CD4-positive, alpha-beta T cell (primary cell): ENCODE measurements at places on chromosomes 1 and 21. TPM values are rescaled to one million over a fixed set of nuclear protein-coding genes. Genes with fewer than 3 reads are reported as not detected.

- DNase-seq = no peak
- H3K27me3 ChIP-seq = no peaks in the 10 kb centered on the region
- no peak overlapping the region for H3K27ac ChIP-seq
- peaks cover 3% of the 10 kb centered on the region for H3K4me1 ChIP-seq
These were observed 33.3 kb downstream of the PCNT start for GRCh38 chr21:46357335-46357604.

DNA sequence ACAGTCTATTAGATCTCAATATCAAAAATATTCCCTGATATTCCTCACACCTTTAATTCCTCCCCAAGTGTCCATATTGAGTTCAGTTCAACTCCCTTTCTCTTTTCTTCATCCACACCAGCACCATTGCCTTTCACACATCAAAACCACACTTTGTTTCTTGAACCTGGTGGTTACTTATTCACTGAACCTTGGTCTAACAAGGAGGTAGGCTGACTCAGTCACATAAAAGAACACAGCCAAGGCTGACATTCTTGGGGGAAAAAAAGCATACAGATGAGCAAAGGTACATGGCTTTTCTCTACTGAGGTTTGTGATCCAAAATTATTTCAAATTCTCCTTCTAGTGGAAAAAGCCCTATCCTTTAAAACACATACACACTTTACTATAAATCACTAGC, 131.7 kb upstream of the USH2A start:
- no peaks in the 10 kb centered on the region for H3K36me3 ChIP-seq
- H3K27ac ChIP-seq = no peak overlapping the region
- no peaks in the 10 kb centered on the region for H3K27me3 ChIP-seq

GRCh38 chr1:42736152-42736551, 3.9 kb downstream of the CLDN19 start:
- H3K36me3 ChIP-seq = no peaks in the 10 kb centered on the region
- H3K27me3 ChIP-seq = no peaks in the 10 kb centered on the region
- peaks cover 7% of the 10 kb centered on the region for H3K4me1 ChIP-seq
- no peak for DNase-seq

DNA sequence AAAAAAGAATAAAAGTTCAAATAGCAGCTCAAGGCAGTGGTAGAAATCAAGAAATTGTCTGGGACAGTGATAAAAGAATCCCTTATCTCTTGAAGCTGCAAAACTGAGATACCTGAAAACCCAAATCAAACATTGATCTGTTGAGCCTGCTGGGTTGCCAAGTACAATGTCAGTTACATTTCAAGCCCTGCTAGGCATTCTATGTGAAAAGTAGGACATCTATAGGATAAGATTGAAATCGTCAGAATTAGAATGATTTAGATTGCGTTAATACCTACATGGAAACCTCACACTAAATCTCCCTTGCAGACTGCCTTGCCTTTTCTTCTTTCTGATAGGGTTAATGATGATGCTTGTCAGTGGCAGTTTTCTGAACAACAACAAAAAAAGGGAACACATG, 1684.4 kb upstream of the B3GALT2 start:
- no peaks in the 10 kb centered on the region for H3K4me1 ChIP-seq
- no peak overlapping the region for H3K4me3 ChIP-seq
- no peak overlapping the region for H3K27ac ChIP-seq
- H3K36me3 ChIP-seq = no peaks in the 10 kb centered on the region
- no peak for DNase-seq

DNA sequence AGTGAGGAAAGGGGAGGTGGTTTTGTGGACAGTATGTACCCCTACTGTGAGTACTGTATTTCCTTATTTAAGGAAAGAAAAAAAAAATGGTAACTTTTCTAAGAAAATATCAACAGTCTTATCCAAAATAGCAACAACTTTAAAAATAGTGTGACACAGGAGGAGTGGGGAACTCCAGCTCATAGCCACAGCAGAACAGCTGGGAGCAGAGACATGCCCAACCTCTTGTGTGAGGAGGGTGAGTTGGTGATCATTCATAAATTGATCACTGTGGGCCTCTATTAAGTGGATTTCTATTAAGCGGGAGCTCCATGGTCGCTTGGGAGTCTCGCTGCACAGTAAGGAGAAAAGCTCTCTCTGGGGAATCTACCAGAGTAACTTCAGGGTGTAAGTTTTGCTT, 158.8 kb upstream of the DUSP10 start:
- no peaks in the 10 kb centered on the region for H3K4me1 ChIP-seq
- H3K27ac ChIP-seq = no peak overlapping the region
- H3K4me3 ChIP-seq = no peak overlapping the region
- H3K36me3 ChIP-seq = no peaks in the 10 kb centered on the region
- no peak for DNase-seq

DNA sequence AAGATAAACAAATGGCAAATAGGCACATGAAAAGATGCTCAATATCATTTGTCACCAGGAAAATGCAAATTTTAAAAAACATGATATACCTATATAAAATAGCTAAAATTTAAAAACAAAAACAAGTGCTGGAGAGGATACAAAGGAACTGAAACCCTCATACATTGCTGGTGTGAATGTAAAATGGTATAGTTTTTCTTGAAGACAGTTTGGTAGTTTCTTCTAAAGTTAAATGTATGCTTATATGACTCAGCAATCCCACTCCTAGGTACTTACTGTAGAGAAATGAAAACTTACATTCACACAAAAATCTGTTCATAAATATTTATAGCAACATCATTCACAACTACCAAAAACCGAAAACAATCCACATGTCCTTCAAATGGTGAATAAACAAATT, 11.2 kb downstream of the TAF12 start:
- peaks cover 5% of the 10 kb centered on the region for H3K36me3 ChIP-seq

GRCh38 chr1:151511636-151512215, 539 bp downstream of the CGN start:
- H3K4me1 ChIP-seq = peaks cover 30% of the 10 kb centered on the region
- no peaks in the 10 kb centered on the region for H3K27me3 ChIP-seq
- H3K27ac ChIP-seq = no peak overlapping the region
- H3K4me3 ChIP-seq = peak overlapping the region; percentile 76

DNA sequence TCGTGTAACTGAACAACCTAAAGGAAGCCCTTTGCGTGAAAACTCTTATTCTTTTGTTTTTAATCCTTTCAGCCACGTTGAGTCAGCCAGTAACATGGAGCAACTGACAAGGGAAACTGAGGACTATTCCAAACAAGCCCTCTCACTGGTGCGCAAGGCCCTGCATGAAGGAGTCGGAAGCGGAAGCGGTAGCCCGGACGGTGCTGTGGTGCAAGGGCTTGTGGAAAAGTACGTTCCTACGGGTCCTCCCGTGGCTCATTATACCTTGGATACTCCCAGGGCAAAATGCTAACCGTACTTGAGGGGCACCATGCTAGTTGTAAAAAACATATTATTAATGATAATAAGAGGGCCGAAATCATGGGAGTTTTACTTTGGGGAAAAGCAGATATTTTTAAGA, 49.4 kb downstream of the LAMC2 start:
- no peak for DNase-seq
- H3K4me1 ChIP-seq = no peaks in the 10 kb centered on the region
- no peaks in the 10 kb centered on the region for H3K27me3 ChIP-seq
- no peak overlapping the region for H3K27ac ChIP-seq
- H3K36me3 ChIP-seq = no peaks in the 10 kb centered on the region

GRCh38 chr1:208257351-208257750, 13.2 kb upstream of the PLXNA2 start:
- no peak for DNase-seq
- H3K4me1 ChIP-seq = no peaks in the 10 kb centered on the region
- H3K4me3 ChIP-seq = no peak overlapping the region

DNA sequence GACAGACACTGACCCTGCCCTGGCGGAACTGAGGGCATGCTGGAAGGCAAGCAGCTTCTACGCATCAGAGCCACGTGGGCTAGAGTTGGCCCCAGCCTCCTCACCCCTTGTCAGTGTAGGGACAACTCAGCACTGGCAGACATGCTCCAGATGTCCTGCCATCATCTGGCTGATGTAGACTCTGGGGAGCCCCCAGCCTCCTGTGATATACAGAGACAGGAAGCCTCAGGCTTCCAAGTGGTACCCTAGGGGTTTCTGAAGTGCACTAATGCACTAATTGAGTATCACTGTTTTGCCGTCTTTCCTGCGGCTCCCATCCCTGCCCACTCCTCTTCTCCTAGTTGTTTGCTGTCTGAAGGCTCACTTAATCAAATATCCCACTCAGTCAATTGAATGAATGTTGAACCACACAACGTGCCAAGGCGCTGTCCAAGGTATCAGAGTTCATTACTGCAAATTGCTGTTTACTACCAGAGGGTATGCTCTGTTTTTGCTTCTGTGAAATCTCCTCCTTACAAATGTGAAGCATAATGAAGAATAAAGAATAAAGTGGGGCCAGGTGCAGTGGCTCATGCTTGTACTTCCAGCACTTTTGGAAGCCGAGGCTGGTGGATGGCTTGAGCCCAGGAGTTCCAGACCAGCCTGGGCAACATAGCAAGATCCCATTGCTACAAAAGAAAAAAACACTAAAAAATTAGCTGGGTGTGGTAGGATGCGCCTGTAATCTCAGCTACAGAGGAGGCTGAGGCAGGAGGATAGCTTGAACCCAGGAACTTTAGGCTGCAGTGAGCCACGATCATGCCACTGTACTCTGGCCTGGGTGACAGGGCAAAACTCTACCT, 76.4 kb upstream of the ZBTB18 start:
- no peaks in the 10 kb centered on the region for H3K4me1 ChIP-seq
- H3K27ac ChIP-seq = no peak overlapping the region
- peaks cover 4% of the 10 kb centered on the region for H3K27me3 ChIP-seq
- H3K36me3 ChIP-seq = no peaks in the 10 kb centered on the region
- no peak overlapping the region for H3K4me3 ChIP-seq

DNA sequence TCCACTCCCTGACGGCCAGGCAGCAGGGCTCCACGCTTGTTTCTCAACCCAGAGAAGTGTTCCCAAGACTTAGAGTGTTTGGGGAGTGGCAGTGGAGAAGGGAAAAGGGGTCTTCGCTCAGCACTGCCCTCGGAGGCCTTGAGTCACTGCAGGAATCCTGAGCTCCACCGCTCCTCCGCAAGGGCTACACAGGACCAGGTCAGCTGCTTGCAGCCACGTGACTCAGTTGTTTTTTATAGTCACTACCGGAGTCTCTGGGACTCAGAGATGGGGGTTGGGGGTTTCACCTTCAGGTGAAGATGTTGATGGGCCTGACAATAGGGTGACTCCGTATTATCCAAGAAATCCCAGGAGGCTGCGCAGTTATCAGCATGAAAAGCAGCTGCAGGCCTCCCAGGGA, 76.2 kb upstream of the TMEM51 start:
- DNase-seq = no peak
- H3K36me3 ChIP-seq = no peaks in the 10 kb centered on the region
- H3K27ac ChIP-seq = no peak overlapping the region
- no peak overlapping the region for H3K4me3 ChIP-seq
- H3K4me1 ChIP-seq = no peaks in the 10 kb centered on the region

DNA sequence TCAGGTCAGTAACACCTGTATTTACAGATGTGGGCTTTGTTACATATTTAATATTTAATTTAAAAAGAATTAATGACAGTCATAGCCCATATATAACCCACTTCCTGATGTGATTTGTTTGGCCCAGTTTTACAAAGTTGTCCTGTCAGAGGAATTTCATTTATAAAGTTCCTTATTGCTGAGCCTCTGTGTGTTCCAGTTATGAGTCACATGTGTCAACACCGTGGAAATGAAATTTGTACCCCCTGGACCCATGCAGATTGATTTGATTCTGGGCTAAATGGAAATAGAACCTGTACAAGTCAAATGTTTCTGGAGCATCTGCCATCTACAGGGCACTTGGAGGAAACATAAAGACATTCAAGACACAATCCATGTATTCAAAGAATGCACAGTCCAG, 149.2 kb downstream of the CACNA1E start:
- H3K4me1 ChIP-seq = no peaks in the 10 kb centered on the region
- no peaks in the 10 kb centered on the region for H3K27me3 ChIP-seq
- no peak overlapping the region for H3K27ac ChIP-seq

- no peaks in the 10 kb centered on the region for H3K36me3 ChIP-seq
- H3K4me3 ChIP-seq = no peak overlapping the region
- DNase-seq = peak; percentile 43
- H3K4me1 ChIP-seq = peaks cover 6% of the 10 kb centered on the region
- H3K27me3 ChIP-seq = no peaks in the 10 kb centered on the region
These were observed 6.0 kb upstream of the UBL4B start for GRCh38 chr1:110106013-110106941.

DNA sequence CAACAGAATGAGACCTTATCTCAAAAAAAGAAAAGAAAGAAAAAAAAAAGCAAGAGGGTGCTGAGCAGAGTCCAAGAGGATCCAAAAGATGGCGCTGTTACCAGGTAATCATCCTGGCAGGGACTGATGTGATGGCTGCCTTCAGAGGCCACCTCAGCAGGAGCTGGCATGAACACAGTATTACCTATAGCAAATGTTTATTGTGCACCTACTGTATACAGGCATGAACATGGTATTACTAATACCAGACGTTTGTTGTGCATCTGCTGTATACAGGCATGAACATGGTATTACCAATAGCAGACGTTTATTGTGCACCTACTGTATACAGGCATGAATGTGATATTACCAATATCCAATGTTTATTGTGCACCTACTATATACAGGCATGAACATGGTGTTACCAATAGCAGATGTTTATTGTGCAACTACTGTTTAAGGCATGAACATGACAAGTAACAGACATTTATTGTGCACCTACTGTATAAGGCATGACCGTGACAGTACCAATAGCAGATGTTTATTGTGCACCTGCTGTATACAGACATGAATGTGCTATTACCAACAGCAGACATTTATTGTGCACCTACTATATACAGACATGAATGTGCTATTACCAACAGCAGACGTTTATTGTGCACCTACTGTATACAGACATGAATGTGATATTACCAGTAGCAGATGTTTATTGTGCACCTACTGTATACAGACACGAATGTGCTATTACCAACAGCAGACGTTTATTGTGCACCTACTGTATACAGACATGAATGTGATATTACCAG, 115.1 kb upstream of the TMEM51 start:
- H3K27me3 ChIP-seq = no peaks in the 10 kb centered on the region
- H3K27ac ChIP-seq = no peak overlapping the region
- H3K36me3 ChIP-seq = no peaks in the 10 kb centered on the region
- H3K4me1 ChIP-seq = peaks cover 4% of the 10 kb centered on the region
- no peak for DNase-seq
- no peak overlapping the region for H3K4me3 ChIP-seq

DNA sequence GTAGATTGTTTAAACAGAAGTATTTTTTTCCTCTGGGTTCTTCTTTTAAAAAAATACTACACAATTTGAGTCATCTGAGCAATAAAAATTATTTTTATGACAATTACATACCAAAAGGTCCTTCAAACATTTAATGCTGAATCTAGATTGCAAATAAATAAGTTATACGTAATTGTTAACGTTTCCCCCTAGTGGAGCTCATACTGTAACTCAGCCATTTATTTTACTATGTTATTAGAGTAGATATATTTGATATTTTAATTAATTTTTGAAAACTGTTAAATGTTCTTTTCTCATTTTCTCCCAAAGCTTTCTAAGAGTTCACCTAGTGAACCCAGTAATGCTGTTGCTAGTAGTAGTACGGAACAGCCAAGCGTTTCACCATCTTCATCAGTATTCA, 33.5 kb downstream of the ZMYM1 start:
- H3K36me3 ChIP-seq = peaks cover 23% of the 10 kb centered on the region
- H3K27ac ChIP-seq = no peak overlapping the region
- no peak overlapping the region for H3K4me3 ChIP-seq
- no peak for DNase-seq

The SELL gene
- 216 TPM for total RNA-seq

The C1orf122 gene
- 13.2 TPM for total RNA-seq
